ENCODE measurements at places on chromosomes 4 and X. TPM values are rescaled to one million over a fixed set of nuclear protein-coding genes. Genes with fewer than 3 reads are reported as not detected.

Gene RLIM
- total RNA-seq: 17.0 TPM

Gene RPA4
- 0.28 TPM for total RNA-seq

Gene RAI2
- total RNA-seq: 0.14 TPM

Gene ARR3
- not detected for total RNA-seq

Gene MSANTD1
- 0.23 TPM for total RNA-seq

Gene MND1
- total RNA-seq: 0.17 TPM

Gene PHKA1
- 5.5 TPM for total RNA-seq

Gene DCAF8L2
- total RNA-seq: not detected

Gene FAM53A
- 1.4 TPM for total RNA-seq

Gene SUPT20HL1
- total RNA-seq: not detected

Gene HPGDS
- 0.08 TPM for total RNA-seq

Gene PCDH18
- 7.7 TPM for total RNA-seq

Gene FSTL5
- total RNA-seq: 0.08 TPM

Gene FGD1
- 0.50 TPM for total RNA-seq
